ENCODE measurements at places on chromosomes 2 and 18.

GRCh38 chr2:101790416-101790815 lies 92.9 kb downstream of the MAP4K4 start:
- no peak for DNase-seq

- no peak for DNase-seq
Observed at GRCh38 chr2:74740741-74741431, 86.8 kb downstream of the SEMA4F start.

DNA sequence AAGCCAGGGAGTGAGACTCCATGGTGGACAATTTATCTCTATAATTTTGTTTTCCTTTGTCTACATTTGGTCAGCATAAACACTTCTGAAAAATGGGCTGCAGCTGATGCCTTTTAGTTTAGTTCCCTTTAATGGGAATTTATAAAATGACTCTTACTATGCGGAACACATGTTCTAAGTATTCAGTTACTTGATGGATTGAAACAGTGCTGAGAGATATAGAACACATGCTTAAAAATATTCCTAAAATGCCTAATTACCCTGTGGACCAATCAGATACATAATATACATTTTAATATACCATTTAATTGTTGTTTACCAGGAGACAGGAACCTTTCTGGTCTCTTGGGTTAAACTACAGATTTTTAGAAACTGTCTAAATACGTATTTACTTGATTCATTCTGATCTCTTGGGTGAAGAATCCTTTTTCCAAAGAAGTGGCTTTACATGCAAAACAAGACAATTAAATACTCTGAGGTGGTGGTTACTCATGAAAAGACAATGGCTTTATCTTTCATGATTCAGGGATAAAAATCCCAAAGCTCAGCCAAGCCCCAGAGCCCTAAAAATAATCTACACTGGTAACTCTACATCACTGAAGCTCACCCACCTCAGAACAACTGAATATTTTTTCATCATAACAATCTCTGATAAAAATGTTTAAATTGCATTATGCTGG lies 128.1 kb upstream of the SERTAD2 start:
- no peak for DNase-seq

GRCh38 chr18:74402806-74403433 lies 54.2 kb downstream of the DIPK1C start:
- no peak for DNase-seq

DNA sequence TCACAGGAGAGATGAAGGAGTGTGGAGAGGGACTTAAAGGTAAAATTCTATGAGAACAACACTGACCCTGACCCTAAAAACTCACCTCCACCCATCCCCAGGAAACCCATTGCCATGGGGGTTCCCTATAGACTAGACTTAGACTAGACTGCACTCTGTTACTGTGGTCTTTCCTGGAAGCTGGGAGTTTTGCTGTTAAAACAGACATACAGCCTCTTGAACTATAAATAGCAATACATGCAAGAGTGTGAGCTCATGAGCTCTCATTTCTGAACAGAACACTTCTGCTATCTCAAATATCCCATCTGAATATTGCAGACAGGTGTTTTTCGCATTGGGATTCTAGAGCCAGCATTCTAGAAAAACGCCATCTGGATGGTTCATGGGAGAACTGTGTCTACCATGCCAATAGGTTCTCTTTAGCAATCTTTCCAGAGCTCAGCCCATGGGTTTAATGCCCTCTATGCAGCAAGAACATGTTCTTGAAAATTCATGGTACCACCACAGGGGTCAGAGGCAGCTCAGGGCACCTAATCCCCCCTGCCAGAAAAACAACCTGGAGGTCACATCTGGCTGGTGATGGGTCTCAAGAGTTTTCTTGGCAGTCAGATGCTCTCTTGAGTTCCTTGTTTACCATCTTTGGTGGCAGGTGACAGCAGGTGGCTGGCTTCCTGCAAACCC lies 51.9 kb downstream of the SLC14A2 start:
- no peak for DNase-seq

GRCh38 chr2:222295368-222296062 lies 3.3 kb downstream of the PAX3 start:
- DNase-seq: no peak

DNA sequence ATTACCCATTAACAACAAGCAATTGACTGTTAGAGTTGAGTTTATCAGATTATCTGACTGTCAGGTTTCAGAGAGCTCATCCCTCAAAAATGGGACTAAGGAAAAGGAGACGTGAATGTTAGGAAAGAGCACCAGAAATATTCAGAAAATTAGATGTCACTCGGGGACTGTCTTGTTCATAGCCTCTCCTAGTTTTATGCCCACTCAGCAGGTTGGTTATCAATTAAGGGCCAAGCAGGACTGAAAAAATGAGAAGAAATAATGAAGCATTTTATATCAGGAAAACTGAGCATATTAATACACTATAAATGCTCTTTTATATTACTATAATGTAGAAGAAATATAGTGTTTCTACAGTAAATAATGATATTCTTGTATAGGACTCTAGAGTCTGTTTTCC lies 188.1 kb upstream of the NRXN1 start:
- no peak for DNase-seq

GRCh38 chr18:13315000-13315399 lies 96.4 kb downstream of the LDLRAD4 start:
- DNase-seq: no peak

DNA sequence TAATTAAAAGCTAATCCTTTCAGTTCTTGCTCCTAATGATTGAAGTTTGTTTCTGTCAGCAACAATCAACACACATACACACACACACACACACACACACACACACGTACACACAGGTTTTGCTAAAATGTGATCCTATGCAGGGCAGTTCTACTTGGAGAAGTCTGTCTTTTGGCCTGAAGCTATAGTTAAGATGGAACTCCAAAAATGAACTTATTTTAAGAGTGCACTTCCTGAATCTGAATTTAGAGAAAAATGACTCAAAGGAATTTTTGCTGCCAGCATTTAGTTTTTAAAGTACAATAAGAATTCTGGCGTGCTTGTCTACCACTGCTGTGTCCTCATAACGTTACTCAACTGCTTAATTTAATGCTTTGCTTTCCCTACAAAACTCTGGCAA lies 6.6 kb downstream of the GALNT5 start:
- no peak for DNase-seq

DNA sequence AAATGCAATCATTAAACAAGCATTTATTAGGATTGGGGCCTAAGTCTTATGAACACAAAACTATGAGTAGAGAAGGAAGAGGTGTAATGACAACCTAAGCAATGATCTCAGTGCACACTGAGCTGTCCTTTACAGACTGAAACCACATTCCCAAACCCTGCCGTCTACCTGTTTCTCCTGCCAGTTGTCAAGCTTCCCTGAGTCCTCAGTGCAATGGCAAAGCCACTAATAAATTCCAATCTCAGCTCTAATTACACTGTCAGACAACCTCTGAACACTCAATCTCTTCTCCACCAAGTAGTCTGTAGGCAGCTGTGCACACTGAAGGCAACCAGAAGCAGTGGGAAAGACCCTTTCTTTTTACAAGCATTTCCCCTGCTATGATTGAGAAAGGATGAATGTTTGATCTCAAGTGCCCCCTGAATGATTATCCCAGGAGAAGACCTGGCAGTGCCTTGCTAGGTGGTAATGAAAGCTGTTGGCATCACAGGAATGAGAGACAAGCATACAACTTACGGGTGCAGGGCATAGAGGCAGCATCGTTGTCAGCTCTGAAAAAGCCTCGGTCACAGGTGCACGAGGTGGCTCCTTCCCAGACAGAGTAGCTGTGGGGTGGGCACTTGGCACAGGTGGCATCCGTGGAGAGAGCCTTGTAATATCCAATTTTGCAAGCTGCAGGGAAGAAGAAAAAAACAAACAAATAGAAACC lies 71.4 kb downstream of the EPHA4 start:
- DNase-seq: no peak

DNA sequence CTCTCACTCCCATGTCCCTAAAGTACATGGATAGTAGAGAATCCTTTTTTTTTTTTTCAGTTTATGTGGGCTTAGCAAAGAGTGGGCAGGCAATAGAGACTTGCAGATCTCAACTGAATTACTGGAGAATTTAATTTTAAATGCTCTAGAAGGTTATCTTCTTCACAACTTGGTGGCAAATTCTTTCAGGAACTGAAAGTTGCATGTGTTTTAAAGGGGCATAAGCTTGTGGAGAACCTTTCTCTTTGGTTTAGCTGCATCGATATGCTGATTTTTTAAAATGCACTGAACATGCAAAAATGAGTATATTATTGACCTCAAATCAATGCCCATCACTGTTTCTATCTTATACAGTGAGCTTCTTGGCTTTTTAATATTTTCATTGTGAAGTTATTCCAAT lies 24.9 kb upstream of the GALNT3 start:
- DNase-seq: no peak

DNA sequence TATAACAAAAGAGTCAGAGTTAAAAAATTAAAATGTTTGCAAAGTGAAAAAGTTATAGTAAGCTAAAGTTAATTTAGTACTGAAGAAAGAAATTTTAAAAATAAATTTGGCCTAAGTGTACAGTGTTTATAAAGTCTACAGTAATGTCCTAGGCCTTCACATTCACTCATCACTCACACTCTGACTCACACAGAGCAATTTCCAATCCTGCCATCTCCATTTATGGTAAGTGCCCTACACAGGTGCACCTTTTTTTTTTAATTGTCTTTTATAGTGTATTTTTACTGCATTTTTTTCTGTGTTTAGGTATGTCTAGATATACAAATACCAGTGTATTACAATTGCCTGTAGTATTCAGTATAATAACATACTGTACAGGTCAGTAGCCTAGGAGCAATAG lies 562.9 kb downstream of the PIK3C3 start:
- no peak for DNase-seq

DNA sequence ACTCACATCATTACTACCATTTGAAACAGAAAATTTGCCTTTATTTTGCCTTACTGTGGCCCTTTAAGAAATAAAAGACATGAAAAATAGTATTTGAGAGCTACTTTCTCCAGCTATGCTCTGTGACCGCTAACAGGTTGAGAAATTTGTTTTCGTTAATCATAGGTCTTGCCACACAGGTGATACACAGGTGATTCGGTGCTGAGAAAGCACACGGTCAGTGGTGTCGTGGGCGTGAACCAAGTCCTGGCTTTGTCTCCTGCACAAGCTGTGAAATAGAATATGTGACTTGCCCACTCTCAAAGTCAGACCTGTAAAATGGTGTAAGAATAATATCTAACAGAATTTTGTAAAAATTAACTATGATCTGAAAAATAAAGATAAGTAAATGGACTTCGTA lies 155.3 kb upstream of the SLC39A10 start:
- DNase-seq: no peak

GRCh38 chr2:19643117-19643518 lies 258.7 kb downstream of the TTC32 start:
- no peak for DNase-seq

DNA sequence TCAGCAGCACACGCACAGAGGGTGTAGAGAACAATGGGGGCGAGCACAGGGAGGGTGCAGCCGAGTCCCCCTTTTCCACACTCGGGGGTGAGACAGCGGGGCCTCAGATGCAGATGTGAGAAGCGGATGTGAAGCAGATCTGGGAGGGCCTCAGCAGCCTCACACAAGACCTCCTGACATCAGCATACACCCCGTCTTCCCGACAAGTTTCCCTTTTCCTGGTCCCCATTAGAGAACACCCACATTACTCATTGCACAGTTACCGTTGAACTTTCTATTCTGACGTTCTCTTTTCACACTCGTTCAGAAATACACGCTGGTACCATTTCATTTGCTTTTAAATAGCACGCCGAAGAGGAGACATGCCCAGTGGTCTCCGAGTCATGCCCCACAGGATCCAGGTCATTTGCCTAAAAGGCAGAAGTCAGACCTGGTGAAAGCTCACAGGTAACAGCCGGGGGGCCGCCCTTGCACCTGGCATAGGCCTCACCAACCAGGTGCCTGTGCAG lies 129.5 kb upstream of the ID2 start:
- no peak for DNase-seq

DNA sequence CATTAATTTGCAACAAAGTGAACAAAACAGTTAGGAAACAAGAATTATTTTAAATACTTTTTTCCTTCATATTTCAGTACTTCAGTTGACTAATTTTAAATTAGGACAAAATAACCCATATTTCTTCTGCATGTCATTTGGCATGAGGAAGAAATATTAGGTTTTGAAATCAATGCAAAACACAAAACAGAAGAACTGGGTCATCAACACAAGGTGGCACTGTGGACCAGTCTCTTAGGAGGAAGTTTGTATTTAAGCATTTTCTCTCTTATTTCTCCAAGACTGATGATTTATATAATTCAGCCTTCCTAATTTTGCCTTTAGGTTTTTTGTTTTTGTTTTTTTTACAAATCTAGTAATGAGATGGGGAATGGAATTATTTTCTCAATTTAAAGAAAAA lies 352.8 kb upstream of the KCNH7 start:
- no peak for DNase-seq

DNA sequence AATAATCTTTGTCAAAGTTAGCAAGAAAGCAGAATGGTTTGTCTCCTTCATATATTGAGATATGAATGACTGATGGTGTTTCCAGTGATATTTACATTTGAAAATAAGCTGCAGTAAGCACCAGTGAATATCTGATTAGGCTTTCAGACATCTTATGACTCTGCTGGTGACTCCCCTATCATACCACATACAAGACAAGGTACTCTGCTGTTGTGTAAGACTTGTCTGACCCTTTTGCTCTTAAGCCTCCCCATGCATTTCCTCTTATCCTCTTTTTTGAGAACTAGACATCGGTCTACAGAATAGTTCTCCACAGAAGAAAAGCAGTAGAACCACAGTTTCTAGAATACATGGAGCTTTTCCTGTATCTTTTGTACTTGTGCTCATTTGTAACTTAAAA lies 9.3 kb downstream of the POLI start:
- no peak for DNase-seq

Data from T-helper 2 cell (primary cell).